Thymus (tissue), 14 donors: ENCODE measurements at places on chromosomes 7 and 10. TPM values are rescaled to one million over a fixed set of nuclear protein-coding genes. Genes with fewer than 3 reads are reported as not detected.

DNA sequence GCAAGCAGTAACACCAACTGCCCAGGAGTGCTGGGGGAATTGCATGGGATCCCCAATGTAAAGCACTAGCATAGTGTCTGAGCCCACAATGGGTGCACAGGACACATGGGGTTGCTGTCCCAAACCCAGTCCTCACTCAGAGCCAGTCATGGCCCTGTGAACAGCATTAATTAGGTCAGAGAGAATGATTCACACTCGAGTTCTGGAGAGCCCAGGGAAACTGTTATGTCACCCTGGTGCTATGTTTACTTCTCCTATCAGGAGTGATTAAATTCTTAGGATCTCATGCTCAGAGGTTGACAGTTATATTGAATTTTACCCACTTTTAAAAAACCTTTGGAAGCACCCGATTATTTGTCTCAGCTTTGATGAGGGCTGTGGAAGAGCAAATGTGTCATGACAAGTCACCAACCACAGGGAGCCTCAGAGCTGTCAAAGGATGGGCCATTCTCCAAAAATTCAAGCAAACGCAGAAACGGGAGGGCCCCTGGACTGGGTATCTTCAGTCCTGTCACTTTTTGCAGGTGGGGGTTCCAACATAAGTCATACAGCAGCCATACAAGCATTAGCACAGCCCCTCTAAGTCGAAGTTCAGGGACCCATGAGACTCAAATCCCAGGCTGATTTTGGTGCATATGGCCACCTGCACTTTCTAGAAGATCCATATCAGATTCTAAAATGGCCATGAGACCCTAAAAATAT is 1.3 kb upstream of the RASSF4 start:
- H3K4me1 ChIP-seq: peaks cover 25% of the 10 kb centered on the region
- peak overlapping the region; percentile 81 for H3K4me3 ChIP-seq
- DNase-seq: no peak
- H3K27me3 ChIP-seq: no peaks in the 10 kb centered on the region

DNA sequence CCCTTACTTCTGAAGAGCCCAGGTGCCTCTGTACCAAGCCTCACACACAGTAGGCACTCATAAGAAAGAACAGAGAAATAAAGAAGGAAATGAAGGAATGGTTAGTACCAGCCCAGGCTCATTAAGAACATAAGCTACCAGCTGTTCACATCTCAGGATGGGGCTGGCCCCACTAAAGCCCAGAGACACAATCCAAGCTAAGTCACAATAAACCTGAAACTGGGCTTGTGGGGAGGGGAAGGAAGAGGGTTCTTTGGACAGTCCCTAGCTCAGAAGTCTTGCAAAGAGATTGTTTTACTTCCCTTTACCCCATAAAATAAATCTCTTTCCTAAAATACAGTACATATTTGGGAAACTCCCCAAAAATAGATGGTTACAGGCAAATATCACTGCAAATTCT is 24.3 kb downstream of the FBXW4 start:
- no peak for DNase-seq
- peaks cover 61% of the 10 kb centered on the region for H3K36me3 ChIP-seq
- H3K27ac ChIP-seq: no peak overlapping the region
- H3K4me3 ChIP-seq: no peak overlapping the region
- H3K4me1 ChIP-seq: no peaks in the 10 kb centered on the region

GRCh38 chr10:127343821-127344220 is 147.4 kb upstream of the INSYN2A start:
- H3K36me3 ChIP-seq: no peaks in the 10 kb centered on the region
- H3K27ac ChIP-seq: no peak overlapping the region
- no peak for DNase-seq
- no peak overlapping the region for H3K4me3 ChIP-seq
- no peaks in the 10 kb centered on the region for H3K27me3 ChIP-seq

GRCh38 chr10:9390516-9390915 is 1336.0 kb downstream of the GATA3 start:
- no peak overlapping the region for H3K27ac ChIP-seq
- no peak overlapping the region for H3K4me3 ChIP-seq
- no peaks in the 10 kb centered on the region for H3K36me3 ChIP-seq
- no peaks in the 10 kb centered on the region for H3K4me1 ChIP-seq

DNA sequence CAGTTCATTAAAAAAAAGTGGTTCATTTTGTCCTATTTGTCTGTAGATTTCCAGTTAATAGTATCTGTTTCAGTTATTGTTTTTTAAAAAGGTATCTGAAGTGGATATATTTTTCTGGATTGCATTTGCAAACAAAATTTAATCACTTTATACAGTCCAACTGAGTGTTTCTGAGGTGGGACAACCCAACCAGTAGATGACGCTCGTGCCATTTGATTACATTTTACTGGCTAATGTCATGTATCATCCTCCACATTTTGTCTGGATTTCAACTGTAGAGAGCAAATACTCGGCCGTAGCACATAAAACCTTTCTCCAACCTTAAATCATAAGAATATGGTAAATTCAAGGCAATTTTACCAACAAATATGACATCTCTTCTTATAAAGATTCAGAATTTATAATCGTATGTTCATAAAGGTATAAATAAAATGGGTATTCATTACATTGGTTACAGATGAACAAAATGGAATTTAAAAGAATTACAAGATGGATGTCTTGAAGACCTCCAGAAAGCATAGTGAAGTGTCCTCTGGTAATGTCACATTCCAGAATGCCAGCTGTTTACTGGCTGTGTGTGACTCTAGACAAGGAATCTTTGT is 789.0 kb downstream of the PHTF2 start:
- H3K4me1 ChIP-seq: no peaks in the 10 kb centered on the region
- H3K36me3 ChIP-seq: no peaks in the 10 kb centered on the region
- H3K27ac ChIP-seq: no peak overlapping the region
- DNase-seq: no peak
- H3K4me3 ChIP-seq: no peak overlapping the region

DNA sequence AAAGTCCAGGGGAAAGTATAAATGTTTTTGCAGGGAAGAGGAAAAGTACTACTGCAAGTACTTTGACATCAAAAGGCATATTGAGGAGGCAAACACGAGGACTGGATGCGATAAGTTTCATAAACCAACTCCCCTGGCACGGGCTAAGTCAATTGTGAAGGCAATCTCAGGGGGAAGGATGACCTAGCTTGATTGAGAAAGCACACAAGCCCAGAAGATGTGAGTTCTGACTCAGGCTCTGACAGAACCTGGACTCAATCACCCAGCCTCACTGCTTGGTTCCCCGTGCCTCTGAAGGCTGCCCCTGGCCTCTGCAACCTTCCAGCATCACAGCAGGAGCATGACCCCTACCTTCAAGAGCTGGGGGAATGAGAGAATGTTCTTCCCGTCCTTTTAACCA is 93.2 kb upstream of the ZNF438 start:
- DNase-seq: no peak
- H3K27me3 ChIP-seq: no peaks in the 10 kb centered on the region
- H3K4me1 ChIP-seq: peaks cover 5% of the 10 kb centered on the region
- H3K27ac ChIP-seq: no peak overlapping the region

DNA sequence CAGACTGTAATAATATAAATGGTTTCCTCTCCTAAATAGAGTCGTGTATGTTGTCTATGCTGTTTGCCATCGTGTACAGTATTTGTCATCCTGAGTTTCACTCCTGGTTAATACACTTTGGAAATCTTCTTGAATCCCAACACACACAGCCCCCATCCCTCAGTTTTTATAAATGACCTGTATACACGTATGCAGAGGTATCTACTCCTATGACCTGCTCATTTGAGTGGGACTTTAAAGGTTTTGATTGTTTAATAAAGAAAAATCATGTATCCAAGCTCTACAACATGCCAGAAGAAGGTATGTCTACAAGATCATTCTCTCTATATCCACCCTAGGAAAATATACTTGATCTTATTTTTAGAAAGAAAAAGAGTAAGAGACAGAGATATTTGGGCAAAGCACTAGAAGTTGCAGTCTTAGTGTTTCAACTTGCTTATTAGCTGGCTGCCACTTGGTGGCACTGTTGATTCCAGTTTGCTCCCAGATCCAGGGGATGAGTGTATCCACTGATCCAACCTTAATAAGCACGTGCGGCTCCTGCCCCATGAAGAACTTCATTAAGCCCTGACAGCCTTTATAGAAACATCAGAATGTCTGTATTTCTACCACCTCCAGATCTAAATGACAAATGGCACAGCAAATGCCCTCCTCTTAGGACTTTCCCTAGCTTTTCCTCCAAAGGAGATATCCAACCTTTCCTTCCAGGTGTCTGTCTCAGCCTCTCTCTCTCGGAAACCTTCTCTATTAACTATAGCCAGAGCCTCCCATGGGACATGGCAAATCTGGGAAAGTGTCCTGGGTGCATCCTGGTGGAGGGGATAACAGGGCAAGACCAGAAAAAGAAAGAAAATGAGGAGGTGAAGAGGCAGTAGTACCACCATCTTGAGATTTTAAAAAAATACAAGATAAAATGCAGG is 181.6 kb upstream of the NEBL start:
- H3K36me3 ChIP-seq: no peaks in the 10 kb centered on the region
- no peaks in the 10 kb centered on the region for H3K4me1 ChIP-seq
- H3K27ac ChIP-seq: no peak overlapping the region
- no peak overlapping the region for H3K4me3 ChIP-seq

- no peaks in the 10 kb centered on the region for H3K27me3 ChIP-seq
- H3K4me3 ChIP-seq: no peak overlapping the region
- H3K4me1 ChIP-seq: peaks cover 21% of the 10 kb centered on the region
- peaks cover 96% of the 10 kb centered on the region for H3K36me3 ChIP-seq
Measured at GRCh38 chr7:139068544-139069399, 32.9 kb upstream of the ZC3HAV1L start.

Gene CALHM3
- 0.32 TPM for polyA plus RNA-seq

Gene HOXA3
- 5.5 TPM for polyA plus RNA-seq

Gene ERVW-1
- polyA plus RNA-seq: 0.14 TPM

Gene PLAC9
- polyA plus RNA-seq: 7.9 TPM

Gene DRGX
- polyA plus RNA-seq: 0.30 TPM
